ENCODE measurements at places on chromosomes 2 and 18.

GRCh38 chr2:26570083-26570430 is 71.1 kb downstream of the CIB4 start:
- DNase-seq, result no peak

GRCh38 chr2:20185176-20186022 is 39.5 kb downstream of the SDC1 start:
- no peak for DNase-seq

GRCh38 chr18:13437796-13438506 is 219.4 kb downstream of the LDLRAD4 start:
- no peak for DNase-seq

DNA sequence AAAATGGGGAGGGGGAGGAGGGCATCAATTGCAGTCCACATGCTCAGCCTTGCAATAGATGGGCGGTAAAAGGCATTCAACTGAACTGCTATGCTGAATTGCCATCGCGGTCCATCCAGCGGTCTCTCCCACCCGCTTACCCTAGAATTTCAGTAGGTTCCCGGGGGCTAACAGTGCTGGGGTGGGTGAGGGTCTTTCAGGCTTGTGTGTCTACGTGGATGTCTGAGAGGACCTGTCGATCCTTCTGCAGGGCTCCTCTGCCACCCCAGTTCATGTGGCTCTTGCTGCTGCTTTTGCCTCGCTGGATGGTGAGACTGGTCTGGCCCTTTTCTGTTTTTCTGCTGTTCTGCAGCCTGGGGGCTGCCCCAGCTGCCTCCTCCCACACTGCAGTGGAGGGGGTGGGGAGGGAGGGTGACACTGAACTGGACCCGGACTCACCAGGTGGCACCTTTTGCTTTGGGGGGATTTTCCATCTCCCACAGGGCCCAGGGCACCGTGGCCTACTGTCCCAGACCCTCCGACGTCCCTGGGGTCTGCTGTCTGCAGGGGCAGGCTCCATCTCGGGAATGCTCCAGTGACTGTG is 14.1 kb downstream of the ACKR3 start:
- DNase-seq, result no peak

DNA sequence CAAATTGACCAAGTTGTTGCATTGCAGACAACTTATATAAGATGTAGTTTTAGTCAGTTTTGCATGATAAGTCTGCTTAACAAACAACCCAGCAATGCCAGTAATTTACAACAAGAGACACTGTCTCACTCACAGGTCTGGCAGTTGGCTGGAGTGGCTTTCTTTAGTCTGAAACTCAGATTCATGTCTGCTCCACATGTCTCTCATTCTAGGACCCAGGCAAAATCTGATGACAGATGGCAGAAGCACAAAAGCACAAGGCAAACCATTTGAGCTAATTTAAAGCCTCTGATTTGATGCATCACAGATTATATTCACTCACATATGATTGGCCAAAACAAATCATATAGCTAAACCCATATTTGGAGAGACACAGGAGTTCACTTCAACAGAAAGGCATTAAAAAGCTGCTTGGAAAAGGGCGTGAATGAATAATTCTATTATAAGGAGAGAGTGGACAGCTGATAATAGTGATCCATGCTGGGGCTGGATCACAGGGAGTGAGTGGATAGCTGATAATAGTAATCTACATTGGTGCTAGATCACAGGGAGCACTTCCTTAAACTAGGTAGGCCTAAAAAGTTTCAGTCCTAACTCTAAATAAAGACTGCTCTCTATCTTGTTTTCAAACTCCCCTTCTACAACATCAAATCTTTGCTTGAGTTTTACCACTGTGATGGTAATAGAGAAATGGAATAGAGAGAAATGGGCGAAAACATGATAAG is 593.2 kb upstream of the ZNF804A start:
- DNase-seq, result no peak

- DNase-seq, result no peak
Observed at GRCh38 chr2:190277234-190278112, 42.2 kb downstream of the HIBCH start.

- DNase-seq, result no peak
Observed at GRCh38 chr2:189086710-189087109, 92.9 kb downstream of the COL5A2 start.

DNA sequence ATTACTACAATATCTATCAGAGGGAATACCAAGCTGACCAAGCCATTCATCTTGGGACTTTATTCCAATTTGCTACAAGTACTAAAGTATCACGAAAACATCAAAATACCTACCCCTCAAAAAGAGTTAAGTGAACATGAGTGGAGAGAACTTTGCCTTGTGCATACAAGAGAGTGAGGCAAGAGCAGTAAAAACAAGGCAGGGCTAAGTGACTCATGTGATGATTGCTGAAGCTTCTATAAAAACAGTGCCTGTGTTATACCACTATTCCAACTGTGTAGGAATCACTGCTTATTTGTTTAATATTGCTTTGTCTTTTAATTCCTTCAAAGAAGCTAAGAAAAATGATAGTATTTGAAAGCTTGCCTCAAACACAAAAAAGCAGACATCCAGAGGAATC is 61.2 kb downstream of the FARSB start:
- no peak for DNase-seq

DNA sequence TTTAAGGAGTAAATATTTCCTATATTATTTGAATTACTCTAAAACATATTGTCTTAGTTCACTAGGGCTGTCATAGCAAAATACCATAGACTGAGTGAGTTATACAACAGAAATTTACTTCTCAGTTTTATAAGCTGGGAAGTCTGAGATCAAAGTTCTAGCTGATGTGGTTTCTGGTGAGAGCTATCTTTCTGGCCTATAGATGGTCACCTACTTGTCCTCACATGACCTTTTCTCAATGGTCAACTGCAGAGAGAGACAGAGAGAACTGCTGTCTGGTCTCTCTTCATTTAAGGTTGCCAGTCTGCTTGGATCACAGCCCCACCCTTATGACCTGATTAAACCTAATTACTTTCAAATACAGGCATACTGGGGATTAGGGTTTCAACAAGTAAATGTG is 490.9 kb downstream of the FBXO15 start:
- DNase-seq, result no peak

- DNase-seq, result no peak
Observed at GRCh38 chr2:108288534-108289106, at the start of gene SULT1C2. Gene SULT1C2 (plus strand): TSS chr2:108288895. CDS start chr2:108293668, 4,773 bp downstream.

GRCh38 chr2:198279026-198279425 is 474.6 kb downstream of the PLCL1 start:
- DNase-seq, result no peak
